Femur (tissue), 1 donor: ENCODE measurements at places on chromosomes 7 and 10.

GRCh38 chr7:46812101-46812675, 769.7 kb downstream of the TNS3 start:
- no peak for DNase-seq

GRCh38 chr10:117885206-117885829, 161.4 kb downstream of the RAB11FIP2 start:
- DNase-seq, result no peak

DNA sequence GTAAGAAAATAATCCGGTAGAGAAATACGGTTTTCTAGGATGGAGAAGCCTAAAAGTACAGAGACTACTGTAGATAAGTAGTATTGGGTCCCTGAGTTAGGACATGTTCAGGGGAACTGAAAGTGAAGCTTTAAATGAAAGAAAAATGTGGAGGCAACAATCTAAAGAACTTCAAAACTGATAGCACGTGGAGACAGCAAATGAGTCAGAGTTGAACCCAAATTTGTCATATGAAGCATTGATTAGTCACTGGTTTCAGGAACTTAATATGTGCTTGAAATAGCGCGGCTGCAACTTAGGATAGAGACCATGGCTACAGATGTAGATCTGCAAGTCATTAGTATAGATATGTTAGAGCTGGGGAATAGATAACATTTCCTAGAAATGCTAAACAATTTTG, 1138.6 kb upstream of the SORCS1 start:
- DNase-seq, result no peak

GRCh38 chr10:88152728-88153133, 289.3 kb downstream of the PTEN start:
- DNase-seq, result no peak

- DNase-seq, result no peak
These were observed 205.5 kb upstream of the AOAH start for GRCh38 chr7:36929791-36930190.

GRCh38 chr7:38902449-38902848, 6.5 kb downstream of the VPS41 start:
- DNase-seq, result no peak

DNA sequence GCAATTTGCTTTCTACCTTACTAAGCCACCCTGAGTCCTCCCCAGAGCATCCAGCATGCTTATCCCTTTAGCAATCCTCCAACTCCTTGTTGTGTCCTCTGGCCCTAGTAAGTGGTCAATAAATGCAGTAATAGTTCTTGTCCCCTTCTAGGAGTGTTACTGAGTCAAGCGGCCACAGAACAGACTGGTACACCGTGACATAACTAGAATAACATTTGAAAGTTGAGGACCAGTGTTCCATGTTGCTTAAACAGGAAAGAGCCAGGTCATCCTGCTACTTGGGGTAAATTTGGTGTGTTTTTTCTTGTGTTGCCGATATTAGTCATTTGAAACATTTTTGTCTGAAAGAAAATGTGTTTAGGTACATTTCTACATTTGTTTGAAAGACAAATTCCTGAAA, 4.8 kb upstream of the CDK6 start:
- no peak for DNase-seq

DNA sequence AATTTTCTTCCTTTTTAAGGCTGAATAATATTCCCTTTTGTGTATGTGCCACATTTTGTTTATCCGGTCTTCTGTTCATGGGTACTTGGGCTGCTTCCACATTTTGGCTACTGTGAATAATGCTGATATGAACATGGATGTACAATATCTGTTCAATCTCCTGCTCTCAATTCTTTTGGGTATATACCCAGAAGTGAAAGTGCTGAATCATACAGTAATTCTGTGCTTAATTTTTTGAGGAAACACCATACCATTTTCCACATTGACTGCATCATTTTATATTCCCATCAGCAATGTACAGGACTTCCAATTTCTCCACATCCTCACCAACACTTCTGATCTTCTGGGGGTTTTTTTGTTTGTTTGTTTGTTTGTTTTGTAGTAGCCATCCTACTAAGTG, 135.0 kb upstream of the INHBA start:
- no peak for DNase-seq

GRCh38 chr10:22454634-22455033, 109.3 kb downstream of the SPAG6 start:
- DNase-seq, result no peak

- no peak for DNase-seq
These were observed 372.2 kb upstream of the NRG3 start for GRCh38 chr10:81502677-81503359.

DNA sequence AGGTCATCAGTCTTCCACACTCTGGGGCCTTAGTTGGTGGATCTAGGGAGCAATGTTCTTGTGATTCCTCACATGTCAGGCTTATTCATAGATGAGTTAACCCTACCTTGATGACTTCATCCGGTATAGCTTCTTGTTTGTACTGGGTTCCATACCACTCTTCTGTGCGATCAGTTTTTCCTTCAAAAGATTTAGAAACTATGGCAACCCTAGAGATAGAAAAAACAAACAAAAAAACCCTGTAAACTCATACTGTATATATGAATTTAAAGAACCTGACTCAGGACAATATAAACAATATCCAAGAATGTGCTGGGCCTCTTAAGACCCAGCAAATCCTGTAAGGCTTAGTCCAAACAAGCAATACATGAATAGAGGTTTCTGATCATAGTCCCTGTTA, 83.5 kb downstream of the IDE start:
- no peak for DNase-seq
